Stimulated activated CD8-positive, alpha-beta memory T cell treated with anti-CD3 and anti-CD28 coated beads, Interleukin-4, amount 100 ng/mL, for 1 hour (primary cell): ENCODE measurements at places on chromosomes 5 and 9.

- DNase-seq, result no peak
Observed at GRCh38 chr5:132628814-132629213, 29.2 kb upstream of the IL13 start.

GRCh38 chr5:166330036-166330435 lies 1961.4 kb upstream of the WWC1 start:
- no peak for DNase-seq

- no peak for DNase-seq
Observed at GRCh38 chr5:112581811-112582320, 155.8 kb upstream of the APC start.

- no peak for DNase-seq
Observed at GRCh38 chr5:31731710-31732301, 92.9 kb downstream of the PDZD2 start.

DNA sequence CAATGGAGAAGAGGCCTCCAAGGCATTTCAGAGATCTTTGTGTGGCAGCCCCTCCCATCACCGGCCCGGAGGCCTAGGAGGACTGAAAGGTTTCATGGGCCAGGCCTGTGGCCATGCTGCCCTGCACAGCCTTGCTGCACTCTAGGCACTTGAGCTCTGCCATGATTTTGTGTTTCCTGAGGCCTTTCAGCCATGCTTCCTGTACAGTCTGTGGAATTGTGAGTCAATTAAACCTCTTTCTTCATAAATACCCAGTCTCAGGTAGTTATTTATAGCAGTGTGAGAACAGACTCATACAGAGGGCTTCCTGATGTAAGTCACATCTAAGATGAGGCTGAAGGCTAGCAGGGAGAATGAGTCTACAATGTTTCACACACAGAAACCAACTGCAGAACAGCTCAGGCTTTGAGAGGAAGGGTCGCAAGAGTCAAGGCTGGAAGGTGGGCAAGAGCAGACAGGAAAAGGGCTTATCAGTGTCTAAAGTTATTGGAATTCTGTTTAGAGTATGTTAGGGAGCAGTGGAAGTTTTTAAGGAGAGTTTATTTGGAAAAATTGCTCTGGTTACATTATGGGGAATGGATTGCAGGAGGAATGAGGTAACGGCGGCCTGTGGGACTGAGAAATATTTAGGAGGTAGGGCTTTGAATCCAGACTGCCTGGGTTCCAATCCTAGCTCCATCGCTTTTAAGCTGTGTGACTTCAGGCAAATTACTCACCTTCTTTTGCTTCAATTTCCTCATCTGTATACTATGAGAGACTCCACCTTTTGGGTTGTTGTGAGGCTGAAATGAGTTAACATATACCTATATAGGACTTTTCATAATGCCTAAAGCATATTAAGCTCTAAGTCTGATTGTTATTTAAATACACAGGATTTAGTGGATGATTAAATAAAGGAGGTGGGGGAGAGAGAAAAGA lies 291.2 kb downstream of the CWC27 start:
- no peak for DNase-seq

DNA sequence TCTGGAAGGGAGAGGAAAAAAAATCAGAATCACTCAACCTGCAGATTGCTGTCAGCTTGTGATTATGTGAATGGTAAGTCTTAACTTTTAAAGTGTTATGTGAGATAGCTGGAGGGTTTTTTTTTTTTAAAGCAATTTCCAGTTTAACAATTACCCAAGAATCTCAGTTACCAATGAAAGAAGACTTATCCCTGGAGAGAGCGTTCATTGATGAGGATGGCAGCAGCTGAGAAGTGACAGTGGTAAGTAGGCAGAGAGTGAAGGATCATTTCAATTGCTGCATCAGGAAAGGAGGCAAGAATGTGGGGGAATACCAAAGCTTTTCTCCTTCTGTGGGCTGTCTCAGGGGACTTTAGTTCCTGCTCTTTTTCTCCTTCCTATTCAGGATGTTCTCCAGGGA lies 370.2 kb upstream of the C9orf72 start:
- no peak for DNase-seq

DNA sequence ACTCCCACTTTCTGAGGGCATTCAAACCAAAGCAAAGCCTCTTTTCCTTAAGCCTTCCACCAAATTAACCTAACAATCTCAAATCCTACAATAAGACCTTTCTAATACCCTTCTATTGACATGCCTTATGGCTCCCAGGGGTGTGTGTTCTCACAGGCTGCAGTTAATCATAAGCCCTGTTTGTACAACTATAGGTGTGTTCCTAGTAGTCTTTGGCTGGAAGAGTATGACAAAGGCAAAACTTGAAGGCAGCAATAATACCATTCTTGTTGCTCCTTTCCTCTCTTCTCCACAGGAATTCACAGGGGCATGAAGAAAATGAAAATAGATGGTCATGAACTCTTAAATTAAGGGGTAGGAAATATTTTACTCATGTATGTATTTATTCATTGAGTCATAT lies 10.9 kb upstream of the FBXO38 start:
- DNase-seq, result no peak

DNA sequence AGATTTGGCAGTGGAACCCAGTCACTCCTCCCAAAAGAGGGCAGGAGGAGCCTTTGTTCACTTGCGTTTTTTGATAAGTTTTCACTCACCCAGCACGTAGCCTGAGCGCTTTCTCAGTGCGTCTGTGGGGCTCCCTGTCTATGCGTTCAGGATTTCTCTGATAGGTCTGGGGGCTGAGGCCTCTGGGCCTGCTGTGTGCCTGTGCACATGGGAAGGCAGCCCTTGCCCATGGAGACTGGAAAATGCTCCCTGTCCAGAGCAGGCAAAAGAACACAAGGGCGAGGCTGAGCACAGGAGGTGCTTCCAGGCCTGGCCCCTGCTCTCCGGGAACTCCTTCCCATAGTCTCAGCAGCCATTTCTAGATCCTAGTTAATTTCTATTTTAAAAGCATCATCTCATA lies 249.9 kb downstream of the FSTL4 start:
- no peak for DNase-seq

DNA sequence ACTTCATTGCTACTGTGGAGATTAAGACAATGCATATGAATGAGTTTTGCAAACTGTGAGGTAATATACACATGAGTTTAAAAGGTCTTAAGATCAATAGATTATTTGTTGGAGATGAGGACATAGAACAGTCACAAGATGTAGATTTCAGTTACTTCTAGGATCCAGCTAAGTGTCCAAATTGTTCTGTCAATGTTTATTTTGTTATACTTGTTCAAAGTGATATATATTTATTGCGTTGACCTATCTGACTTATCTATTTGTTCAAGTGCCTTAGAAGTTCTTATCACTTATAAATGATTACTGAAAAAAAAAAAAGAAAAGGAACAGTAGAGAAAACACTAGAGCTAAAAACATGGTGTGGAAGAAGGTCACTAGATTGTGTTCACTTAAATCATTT lies 75.6 kb upstream of the GRIN3A start:
- DNase-seq, result no peak

- DNase-seq, result no peak
Observed at GRCh38 chr5:159566832-159567231, 236.5 kb upstream of the IL12B start.

GRCh38 chr5:78611126-78611605 lies 37.4 kb downstream of the LHFPL2 start:
- DNase-seq, result no peak

GRCh38 chr5:164098531-164098930 lies 593.1 kb downstream of the MAT2B start:
- DNase-seq, result no peak

GRCh38 chr5:116730706-116731105 lies 156.1 kb upstream of the SEMA6A start:
- no peak for DNase-seq

DNA sequence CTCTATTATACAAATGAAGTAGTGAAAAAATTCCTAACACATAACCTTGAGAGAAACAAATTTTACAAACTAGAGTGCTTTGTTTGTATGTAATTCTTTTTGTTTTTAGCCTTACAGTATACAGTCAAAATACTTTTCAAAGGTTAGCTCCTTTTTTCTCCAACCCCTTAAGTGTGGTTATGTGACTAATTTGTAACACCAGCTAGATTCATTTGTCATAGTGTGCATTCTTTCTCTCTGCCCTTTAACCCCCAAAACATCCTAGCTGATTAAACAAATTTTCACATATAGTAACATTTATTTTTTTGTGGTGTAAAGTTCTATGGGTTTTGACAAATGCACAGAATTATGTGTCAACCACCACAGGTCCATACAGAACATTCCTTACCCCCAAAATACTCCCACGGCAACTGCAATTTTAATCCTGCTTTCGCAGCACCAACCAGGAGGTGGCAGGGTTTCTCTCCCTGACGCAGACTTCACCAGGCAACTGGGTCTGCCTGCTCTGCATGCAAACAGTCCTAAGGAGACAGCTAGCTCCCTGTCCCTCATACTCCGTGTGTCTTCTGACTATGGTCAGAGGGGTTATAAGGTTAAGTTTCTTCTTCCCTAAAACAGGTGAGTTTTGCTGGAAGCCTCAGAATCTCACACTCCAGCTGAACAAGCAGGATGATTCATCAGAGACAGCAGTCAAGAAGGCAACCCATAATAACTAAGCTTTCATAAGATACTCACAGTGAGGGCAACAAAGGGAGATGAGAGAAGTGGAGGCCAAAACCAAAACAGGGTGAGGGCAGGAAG lies 44.5 kb upstream of the NR5A1 start:
- no peak for DNase-seq

DNA sequence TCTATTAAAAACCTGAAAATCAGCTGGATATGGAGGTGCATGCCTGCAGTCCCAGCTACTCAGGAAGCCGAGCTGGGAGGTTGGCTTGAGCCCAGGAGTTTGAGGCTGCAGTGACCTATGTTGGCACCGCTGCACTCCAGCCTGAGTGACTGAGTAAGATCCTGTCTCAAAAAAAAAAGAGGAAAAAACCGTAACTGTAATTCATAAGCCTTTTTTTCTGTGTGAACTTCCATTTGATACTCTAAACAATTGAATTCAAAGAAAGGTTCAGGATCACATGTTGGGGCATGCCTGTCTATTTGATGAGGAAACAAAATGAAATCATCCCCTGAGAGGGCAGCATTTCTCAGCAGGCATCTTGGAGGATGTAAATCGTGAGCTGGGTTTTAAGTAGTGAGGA lies 38.8 kb downstream of the ITGA2 start:
- no peak for DNase-seq

- DNase-seq, result no peak
Observed at GRCh38 chr5:173333925-173334661, 5.9 kb upstream of the STC2 start.

DNA sequence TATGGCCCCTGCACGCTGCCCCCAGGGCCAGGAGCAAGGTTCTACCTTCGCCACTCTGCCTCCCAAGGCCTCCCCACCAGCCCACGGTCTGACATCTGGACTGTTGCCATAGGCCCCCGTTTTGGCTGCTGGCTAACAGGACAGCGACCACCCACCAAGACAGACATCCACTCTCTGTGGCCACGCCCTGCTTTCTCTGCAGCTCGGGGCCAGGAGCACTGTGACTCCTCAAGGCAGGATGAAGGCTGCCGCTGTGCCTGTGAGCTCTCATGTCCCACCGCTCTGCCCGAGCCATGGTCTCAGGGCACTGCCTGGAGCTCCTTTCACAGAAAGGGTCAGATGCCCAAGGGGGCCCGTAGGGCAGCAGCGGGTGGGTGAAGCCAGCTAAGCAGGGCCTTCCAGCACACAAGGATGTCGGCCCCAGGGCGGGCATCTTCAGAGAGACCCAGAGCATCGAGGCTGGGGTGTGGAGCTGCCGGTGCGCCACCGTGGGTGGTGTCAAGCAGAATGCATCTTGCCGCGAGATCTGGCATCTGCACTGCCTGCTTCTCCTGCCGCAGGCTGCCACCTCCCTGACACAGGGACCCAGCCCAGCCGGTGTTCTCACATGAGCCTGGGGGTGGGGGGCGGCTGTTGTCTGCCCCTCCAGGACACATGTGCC lies 92.2 kb upstream of the ADAMTS2 start:
- DNase-seq, result no peak

DNA sequence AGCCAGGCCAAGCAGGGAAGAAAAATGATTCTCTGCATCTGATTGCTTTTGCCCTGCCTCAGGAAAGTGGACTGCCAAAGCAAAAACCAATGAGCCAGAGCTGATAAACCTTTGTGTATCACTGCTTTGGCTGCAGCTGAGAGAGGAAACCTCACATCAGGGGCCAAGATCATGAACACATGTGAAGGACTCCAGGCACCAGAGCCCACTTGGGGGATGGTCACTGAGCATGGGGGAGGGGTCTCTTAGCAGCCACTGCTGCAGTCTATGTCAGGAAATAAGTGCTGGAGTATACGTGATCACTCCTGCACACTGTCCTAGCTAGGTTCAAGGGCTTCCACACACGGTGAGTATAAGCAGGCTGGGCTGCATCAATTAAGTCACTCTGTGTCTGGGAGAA lies 229.9 kb downstream of the SPOCK1 start:
- no peak for DNase-seq
